Occipital lobe (tissue), 3 donors: ENCODE measurements at places on chromosomes 5 and 9.

GRCh38 chr5:156647034-156647451 lies 203.1 kb upstream of the PPP1R2B start:
- no peak for DNase-seq

GRCh38 chr5:82105457-82105856 lies 133.6 kb downstream of the ATG10 start:
- no peak for DNase-seq

GRCh38 chr5:98428806-98429205 lies 344.7 kb upstream of the RGMB start:
- DNase-seq, result no peak

DNA sequence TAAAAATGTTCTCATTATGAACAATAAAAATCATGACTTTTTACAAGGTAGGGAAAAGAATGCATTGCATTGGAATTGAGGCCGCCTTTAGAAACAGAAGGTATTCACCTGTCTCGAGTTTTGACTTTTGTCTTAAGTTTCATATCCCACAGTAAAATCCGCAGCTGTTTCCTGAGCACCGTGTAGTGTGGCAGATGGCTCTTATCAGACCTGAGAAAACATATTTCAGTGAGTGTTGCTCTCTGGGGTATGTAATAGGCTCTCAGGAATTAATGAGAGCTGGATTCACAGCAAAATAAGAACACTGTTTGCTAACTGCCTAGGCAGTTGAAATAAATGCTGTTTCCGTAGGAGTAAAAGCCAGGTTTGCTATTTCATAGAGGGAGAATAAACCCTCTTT lies 221.4 kb downstream of the CFAP90 start:
- no peak for DNase-seq

DNA sequence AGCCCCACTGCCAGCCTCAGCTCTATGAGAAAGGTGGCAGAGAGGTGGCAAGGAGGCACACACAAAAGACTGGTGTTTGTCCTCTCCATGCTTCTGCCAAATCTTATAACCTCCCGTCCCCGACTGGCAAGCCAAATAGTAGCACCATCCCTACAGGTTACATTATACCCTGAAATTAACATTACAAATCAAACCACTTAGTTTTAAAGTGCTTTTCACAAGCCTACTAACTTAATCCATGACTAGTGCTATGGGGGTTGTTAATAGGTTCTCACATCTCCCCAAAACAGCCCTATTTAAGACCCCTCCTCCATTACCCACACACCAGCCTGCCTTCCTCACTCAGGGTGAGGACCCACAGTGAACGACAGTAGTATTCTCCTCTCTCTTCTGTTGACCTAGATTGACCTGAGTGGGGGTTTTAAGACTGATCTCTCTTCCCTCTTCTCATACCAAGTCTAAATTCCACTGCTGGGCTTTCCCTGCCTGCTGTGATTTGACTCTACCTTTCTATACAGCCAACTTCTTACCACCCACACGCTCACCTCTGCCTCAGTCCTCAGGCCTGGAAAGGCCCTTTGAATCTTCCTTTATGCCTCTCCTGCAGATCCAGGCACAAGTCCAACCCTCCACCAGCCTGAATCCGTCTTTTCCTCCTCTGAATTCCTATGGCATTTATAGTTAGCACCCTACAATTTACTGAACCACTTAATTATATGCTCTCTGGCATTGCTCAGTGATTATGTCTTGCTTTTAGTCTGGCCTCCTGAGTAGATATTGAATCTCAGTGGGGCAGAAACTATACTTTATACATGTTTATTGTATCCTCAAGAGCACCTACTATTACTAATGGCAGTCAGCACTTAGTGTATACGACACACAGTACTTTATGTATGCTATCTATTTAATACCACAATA lies 116.1 kb downstream of the TMEM174 start:
- DNase-seq, result no peak

DNA sequence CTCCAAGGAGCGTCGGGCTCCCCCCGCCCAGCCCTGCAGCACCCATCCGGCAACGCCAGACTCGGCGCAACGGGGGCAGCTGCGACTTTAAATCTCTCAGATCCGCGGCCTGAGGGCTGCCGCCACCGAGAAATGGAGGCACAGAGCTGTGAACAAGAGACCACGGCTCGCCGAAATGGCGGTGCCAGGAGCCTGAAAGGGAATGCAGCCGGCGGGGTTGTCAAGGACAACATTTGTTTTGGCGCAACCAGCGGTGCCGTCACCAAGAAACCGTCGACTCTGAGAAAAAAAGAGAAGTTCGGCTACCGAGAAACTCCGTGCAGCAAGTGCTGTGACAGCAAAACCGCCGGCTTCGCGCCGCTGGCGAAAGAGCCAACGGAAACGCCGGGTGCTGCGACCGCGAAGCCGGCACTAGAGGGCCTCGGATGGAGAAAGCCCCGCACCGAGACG lies 2.1 kb upstream of the ANXA2R start:
- DNase-seq, result no peak

DNA sequence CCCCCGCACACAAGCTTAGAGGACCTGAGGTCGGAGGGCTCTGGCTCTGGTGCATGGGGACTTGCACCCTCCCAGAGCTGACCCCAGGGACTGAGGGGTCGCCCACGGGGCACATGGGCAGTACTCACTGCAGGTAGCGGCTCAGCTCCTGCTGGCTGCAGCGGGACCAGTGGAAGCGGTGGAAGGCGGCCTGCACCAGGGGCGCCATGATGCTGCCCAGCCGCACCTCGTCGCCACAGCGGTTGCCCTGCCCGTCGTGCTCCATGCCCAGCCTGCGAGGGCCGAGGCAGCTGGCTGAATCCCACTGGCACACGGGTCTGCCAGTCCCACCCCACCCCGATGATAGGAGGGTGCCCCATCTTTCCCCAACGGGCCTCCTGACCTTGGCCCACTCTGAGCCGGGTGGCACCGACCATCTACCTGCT lies 93.8 kb downstream of the ZNF354C start:
- no peak for DNase-seq

DNA sequence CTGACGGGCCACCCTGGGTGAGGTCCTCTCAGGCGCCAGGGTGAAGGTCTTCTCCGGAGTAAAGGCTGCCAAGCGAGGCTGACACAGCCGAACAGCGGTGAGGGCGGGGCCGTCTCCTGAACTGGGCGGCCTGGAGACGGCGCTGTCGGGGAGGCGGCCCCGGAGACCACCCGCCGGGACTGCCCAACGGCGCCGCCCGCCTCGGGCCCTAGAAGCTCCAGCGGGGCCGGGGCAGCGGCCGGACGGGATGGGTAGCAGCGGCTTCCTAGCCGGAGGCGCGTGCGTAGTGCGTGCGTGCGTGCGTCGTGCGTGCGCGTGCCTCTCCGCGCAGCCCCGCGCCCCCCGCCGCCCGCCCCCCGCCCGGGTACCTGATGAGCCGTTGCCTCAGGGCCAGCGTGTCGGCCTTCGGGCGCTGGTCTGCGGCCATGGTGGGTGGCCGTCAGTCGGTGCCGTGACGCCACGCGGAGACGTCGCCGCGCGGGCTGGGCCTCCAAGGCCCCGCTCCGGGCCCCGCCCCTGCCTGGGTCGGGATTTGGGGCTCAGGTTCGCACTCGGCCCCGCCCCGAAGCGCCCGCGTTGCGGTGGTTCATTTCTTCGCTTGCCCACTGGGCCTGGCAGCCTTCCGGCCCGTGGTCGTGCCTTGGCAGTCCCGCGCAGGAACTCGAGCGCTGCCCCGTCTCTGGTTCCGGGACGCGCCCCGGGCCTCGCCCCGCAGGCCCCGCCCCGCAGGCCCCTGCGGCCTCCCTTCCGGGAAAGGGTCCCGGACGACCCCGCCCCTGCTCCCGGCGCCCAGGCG lies at the start of gene PHYKPL:
Gene PHYKPL, minus strand, starts transcription at position 679 of the 796 bp plus-strand sequence. Its CDS starts 252 bp downstream, at position 427.
- peak; percentile 65 for DNase-seq

GRCh38 chr5:14296533-14297331 lies 153.6 kb downstream of the TRIO start:
- DNase-seq, result peak; percentile 57

GRCh38 chr5:62260513-62260912 lies 45.5 kb upstream of the KIF2A start:
- no peak for DNase-seq

GRCh38 chr5:36298552-36298951 lies 3.1 kb downstream of the RANBP3L start:
- no peak for DNase-seq

DNA sequence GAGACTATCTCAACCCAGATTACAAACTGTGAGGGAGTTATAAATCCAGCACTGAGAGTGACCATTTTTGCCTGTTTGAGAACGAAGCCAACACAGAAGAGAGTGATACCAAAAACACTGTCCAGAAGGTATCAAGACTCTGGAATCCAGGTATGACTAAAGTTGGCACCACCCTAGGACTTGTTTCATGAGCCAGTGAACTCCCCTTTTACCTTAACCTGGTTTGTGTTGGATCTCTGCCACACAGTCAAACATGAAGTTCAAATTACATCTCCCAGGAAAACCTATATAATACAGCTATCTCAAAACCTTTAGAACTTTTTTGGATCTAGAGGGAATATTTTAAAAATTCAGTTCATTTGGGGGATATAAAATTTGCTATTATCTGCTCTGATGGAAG lies 11.4 kb downstream of the ZBTB5 start:
- no peak for DNase-seq

DNA sequence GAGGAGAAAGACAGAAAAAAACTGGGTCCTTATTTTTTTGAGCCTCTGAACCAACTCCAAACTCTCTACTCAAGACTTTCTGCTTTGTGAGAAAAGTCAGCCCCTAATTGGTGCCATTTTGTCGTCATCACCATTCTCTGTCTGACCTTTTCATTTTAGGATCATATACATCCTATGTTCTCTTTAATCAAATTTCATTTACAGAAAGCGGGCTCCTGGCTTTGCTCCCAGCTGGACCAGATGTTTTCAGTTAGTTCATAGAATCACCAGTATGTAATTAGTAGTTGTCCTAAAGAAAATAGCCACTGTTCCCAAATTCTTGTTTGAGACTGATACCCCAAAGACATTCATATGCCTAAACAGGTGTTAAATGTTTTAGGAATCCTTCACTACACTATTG lies 28.6 kb upstream of the SLCO4C1 start:
- no peak for DNase-seq

DNA sequence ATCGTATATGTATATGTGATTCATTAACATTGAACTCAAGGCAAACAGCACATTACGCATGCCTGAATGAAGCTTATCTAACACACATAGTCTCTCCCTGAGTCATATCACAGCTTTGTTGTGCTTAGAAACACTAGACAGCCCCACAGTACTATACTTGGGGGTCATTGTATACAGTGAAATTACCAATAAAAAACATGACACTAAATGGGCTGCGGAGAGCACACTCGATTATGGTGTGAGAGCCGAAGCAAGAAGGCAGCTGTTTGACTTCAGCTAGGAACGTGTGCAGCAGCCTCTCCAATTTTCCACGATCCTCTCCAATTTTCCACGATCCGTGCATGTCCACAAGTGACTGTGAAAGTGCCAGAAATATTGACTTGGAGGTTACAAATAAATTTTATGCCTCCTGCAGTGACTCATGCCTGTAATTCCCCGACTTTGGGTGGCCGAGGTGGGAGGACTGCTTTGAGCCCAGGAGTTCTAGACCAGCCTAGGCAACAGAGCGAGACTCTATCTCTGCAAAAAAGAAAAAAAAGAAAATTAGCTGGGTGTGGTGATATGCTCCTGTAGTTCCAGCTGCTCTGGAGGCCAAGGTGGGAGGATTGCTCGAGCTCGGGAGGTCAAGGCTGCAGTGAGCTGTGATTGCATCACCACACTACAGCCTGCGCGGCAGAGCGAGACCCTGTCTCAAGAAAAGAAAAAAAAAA lies 102.4 kb downstream of the DAPK1 start:
- DNase-seq, result no peak

DNA sequence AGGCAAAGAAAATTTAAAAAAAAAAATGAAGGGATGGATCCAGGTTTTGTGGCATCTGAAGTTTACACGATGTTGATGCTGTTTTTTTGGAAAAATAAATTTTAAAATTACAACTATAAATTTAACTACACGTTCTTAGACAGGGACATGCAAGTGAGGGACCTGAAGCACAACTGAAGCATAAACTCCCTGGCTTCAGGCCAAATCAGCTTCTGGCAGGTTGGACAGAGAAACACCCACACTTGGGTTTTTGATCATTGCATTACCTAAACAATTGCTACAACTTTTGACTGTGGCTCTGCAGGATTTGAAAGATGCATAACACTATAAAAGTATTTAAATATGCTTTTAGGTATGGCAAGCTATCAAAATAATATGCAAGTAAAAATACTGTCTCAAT lies 1318.3 kb upstream of the DMAC1 start:
- no peak for DNase-seq

GRCh38 chr5:55101556-55102276 lies 730 bp upstream of the GZMA start:
- no peak for DNase-seq

- DNase-seq, result no peak
Measured at GRCh38 chr5:16737620-16738364, 121.0 kb upstream of the RETREG1 start.

GRCh38 chr9:82148901-82149461 lies 160.4 kb downstream of the SPATA31D1 start:
- no peak for DNase-seq

DNA sequence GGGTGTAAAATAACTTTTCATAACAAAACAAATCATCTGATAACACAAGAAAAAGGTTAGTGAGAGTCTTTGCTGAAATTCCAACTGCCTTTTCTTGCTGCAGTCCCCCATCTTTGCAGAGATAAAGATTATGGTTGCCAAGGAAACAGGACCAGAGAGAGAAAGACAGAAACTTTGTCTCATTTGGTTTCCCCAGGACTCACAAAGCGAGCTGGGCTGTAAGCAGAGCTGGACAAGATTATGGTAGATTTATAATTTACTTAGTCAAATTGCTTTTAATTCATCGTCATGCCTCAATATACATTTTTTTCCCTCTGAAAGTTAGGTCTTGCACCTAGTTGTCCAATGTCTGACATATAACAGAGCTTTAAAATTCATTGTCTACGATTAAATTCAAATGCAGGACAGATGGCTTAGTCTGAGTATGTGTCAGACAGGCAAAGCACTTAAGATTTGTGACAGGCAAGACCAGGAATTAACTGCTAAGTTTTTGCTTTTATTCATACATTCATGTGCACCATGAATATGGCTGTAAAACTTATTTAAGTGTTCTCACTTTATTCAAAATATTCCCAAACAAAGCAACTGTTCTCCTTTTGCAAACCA lies 17.4 kb downstream of the ENC1 start:
- no peak for DNase-seq

DNA sequence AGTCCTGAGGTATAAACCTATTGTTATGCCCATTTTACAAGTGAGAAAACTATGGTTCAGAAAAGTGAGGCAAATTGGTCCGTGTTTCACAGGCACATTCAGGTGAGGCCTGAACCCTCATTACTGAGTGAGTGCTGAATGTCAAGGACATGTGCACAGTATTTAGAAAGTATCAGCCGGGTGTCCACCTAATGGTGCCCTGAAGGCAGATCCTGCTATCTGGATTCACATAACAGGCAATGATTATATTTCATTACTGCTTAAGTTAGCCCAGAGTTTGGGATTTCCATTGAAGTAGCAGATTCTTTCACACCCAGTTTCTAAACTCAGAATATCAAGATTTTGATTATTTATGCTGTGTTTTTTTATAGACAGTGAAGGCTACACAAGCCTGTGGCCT lies 142.7 kb downstream of the LHFPL2 start:
- DNase-seq, result no peak

- no peak for DNase-seq
Measured at GRCh38 chr9:28678097-28678496, 1104.8 kb upstream of the C9orf72 start.
